MCF 10A (cell line): ENCODE measurements at places on chromosomes 4 and X.
A peak's percentile ranks its signal among the peaks of the same experiment; 100 is the strongest.

- no peak for DNase-seq
Measured at GRCh38 chr4:91035276-91035675, 908.1 kb downstream of the CCSER1 start.

- DNase-seq, result no peak
Measured at GRCh38 chr4:67456577-67457196, 88.6 kb downstream of the CENPC start.

- DNase-seq, result no peak
Measured at GRCh38 chr4:96355414-96355813, 515.5 kb downstream of the PDHA2 start.

- no peak for DNase-seq
Measured at GRCh38 chr4:88458104-88458740, 1.3 kb downstream of the HERC5 start.

GRCh38 chrX:11967986-11968869 is 170.0 kb upstream of the FRMPD4 start:
- peak; percentile 24 for DNase-seq

- no peak for DNase-seq
Measured at GRCh38 chr4:138702190-138702824, 313.3 kb upstream of the NOCT start.

- DNase-seq, result no peak
Measured at GRCh38 chr4:71231129-71232055, 107.4 kb upstream of the SLC4A4 start.

GRCh38 chr4:105246712-105247111 is 100.0 kb downstream of the TET2 start:
- DNase-seq, result no peak

- DNase-seq, result peak; percentile 59
Measured at GRCh38 chr4:10013722-10014121, 7.6 kb downstream of the SLC2A9 start.

DNA sequence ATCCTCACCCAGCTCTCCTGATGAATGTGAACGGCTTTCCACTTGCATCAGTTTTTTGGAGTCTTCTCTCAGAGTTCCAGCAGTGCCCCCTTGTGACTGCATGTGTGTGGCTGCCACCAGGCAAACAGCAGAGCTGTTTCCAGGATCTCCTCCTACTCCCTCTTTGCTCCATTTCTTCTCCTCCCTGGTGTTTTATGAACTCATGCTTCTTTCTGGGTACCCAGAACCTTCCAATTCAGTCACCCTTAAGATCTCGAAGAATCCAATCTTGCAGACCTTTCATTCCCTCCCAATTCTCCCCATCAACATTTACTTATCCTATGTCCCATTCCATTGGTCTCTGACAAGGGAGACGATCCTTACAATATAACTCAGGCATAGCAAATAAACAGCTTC is 6.8 kb upstream of the TCEANC start:
- peak; percentile 77 for DNase-seq

DNA sequence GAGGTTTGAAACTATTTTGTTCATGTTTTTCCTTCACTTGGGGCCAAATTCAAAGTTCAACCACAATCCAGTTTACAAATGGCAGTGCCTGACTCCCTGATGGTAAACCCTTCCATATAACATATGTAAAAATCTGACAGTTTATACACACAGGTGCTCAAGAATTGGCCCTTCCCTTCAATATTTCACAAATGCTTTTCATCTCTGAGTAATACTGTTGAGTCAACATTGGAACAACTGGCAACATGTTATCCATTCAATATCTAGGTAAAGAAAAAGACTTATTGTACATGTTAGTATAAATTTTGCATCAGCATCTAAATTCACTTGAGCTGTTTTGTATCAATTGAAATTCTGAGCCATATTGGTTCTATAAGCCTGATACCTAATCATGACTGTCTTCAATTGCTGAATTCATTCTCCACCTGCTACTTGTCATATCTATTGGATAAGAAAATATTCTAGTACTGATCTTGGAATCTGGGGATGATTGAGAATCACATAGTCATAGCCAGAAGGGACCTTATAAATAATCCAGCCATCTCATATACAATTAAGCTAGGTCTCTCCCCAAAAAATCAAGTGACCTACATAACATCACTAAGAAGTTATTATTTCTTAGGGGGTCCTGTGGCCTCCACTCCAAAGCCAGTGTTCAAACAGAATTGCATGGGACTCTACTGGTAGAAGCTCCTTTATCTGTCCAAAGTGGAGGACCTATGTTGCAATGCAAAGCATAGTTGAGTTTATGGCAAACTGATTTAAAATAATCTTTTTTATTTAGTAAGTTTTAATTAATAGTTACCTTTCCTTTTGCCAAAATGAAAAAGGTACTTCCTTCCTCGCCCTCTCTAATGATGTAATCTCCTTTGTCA is 61.9 kb downstream of the PRKG2 start:
- peak; percentile 25 for DNase-seq

DNA sequence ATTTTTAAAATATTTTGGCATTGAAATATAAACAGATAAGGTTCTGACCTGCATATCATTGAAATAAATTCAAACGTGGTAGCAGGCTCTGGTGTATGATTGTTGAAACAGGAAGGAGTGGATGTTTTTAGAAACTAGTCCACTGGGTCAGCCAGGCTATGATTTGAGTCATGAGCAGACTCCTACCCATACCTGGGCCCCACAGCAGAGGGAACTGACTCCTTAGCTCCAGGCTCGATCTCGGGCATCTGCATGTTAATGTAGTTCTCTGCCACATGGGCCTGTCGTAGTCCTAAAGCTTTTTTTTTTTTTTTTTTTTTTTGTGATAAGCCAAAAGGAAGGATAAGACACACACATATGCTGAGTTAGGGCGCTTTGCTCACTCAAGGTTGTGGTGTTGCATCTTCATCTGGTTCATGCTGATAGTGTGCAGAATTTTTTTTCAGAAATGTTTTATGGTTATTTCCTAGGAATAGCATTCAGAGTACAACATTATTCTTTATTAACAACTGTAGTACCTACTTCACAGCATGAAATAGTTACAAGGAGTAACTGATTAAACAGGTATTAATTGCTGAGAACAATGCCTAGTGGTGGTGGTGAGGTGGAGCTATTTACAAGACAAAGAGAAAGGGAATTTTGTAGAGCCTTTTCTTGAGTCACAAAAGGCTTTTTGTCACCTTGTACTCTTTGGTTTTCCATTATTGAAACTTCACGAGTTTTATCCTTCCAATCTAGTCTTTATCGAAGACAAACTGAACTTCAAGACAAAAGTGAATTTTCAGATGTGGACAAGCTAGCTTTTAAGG is 27.3 kb downstream of the OFD1 start:
- DNase-seq, result no peak

- no peak for DNase-seq
Measured at GRCh38 chr4:19523964-19524363, 727.7 kb upstream of the SLIT2 start.

DNA sequence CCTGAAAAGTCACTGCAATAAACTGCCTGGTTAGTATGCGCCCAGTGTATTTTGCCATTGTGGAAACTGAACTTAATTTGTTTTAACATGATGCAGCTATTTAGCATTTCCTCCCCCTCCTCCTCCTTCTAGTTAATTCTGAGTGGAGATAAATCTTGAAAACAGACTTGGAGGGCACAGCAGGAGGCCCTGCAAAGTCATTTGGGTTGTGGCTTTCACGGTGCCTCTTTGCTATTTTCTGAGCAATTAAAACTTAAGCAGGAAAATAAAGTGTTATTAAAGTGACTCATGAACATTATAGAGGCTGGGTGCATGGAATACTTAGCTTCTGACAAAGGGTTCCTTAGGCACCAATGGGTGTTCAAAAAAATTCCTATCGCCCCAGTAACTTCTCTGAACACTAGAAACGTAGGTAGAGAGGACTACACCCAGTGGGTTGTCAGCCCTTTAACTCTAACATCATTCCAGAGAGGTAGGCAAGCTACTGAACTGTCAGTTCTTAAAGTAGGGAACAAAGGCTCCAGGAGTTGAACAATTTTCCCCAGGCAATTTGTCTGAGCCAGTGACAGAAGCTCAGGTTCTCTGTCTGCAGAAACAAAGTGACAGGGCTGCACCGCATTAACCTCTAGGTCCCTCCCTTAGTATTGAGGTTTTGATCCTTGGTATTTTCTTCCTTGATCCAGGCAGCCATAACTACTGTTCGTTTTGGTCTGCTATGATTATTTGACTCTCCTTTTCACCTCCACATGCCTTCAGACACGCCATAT is 158.3 kb upstream of the KIT start:
- peak; percentile 16 for DNase-seq

- DNase-seq, result no peak
Measured at GRCh38 chr4:75630937-75631329, 605 bp upstream of the CDKL2 start.

DNA sequence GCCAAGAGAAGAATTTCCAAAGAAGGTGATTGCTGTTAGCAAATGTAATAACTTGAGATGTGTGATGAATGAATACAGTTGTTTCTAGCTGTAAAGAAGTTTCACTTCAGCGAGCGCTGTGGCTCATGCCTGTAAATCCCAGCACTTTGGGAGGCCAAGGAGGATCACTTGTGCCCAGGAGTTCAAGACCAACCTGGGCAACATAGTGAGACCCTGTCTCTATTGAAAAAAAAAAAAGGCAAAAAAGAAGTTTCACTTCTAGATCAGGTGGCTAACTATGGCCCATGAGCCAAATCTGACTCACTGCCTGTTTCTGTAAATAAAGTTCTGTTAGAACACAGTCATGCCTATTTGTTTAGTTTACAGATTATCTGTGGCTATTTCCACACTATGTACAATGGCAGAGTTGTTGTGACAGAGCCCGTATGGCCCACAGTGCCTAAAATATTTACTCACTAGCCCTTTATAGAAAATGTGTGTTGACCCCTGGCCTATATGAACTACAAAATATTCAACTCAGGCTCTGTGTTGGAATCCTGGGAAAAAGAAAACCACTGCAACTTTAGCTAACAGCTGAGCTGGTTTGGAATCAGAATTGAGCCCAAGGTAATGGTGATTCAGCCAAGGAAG is 54.1 kb upstream of the PRPS1 start:
- peak; percentile 58 for DNase-seq

DNA sequence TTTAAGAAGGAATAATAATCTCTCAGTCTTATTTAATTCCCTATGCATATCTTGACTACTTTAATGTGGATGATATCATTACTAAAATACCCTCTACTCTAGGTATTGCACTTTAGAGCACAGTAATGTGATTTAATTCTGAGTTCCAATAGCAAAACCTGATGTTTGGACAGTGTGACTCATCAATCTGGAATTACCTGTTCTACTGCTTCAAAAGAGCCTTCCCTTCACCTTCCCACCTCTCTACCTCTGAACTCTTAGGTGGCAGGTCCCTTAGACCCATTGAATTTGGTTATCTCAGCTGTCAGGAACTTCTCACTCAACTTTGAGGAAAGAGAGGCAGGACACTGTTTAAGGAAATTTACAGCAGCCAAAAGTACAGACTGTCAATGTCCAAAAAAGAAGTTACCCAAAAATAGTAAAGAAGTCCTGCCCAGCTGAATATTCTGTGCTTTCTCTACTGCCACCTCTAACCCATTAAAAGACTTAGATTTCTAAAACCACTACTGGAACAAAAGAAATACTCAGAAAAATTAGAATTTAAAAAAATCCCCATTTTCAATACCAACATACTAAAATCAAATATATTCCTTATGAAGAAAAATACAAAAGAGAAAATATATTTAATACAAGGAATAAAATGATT is 123.1 kb upstream of the GPM6A start:
- peak; percentile 34 for DNase-seq

DNA sequence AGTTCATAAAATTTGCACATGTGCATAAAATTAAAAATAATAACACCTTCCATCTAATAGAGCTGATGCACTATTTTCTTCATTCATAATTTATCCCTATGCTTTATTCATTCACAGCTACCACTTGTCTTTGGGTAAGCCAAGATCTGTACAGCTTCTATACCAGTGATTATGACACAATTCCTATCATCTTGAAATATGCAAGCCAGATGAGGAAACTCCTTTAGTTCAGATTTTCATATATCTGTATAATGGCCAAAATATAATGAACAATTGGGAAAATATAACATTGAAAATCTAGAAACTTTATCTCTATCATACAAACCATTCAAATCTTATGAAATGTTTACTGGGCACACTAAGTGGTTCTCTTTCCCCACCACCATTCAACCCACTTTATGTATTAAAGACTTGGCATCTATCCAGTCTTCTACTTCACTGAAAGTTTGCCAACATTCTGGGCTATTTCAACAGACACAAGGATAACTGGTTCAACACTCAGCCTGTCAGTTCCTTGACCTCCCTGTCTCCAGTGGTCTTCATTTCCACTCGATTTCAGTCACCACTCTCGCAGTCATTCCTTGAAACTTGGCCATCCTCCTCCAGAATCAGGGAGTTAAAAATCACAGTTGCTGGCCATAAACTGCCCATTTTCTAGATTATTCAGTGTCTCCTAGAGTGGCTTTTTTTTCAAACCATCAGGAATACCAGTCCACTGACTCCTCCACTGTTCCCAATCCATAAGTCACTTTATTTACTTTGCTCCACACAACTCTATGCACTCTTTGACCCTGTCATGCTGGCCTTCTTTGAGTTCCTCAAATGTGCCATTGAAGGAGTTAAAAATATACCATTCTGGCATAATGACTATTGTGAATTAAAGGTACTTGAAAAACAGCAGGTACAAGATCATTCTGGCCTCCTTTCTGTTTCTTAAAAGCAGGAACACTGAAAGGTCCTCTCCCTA is 85.5 kb downstream of the CAMK2D start:
- DNase-seq, result peak; percentile 70

- peak; percentile 0 for DNase-seq
Measured at GRCh38 chrX:55450259-55450658, 1.7 kb upstream of the MAGEH1 start.

DNA sequence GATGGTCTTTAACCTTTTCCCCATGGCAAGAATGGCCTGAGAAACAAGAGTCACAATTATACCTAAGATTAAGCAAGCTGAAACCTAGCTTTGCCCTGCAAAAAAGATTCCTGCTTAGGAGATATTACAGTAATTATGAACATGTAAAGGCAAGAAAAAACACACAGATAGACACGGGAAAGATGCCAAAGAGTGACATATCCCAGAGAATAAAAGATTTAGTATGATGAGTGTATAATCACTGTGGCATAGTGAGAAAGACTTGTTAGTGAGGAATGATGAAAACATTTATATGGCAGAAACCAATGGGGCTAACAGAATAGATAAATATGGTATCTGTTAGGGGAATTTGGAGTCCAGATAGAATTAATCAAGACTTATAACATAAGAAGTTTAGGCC is 29.6 kb upstream of the TASL start:
- peak; percentile 43 for DNase-seq

GRCh38 chrX:18725310-18725943 is 18.0 kb downstream of the PPEF1 start:
- no peak for DNase-seq

DNA sequence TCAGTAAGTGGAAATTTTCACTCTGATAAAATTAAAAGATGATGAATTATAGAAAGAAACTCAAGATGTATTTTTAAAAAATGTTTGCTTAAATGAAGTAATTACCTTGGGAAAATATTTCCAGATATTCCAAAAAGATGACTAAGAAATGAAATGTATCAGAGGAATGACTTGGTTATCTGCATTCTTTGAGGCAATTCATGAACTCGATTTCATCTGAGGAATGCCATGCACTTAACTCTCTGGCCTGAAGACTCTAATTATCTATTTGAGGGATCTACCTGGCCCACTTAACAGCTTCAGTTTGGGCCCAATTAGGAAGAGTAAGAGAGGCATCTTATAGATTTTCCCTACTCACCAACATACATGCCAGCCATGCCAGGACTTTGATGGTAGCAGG is 182.3 kb downstream of the INPP4B start:
- DNase-seq, result no peak

- peak; percentile 14 for DNase-seq
Measured at GRCh38 chrX:139680356-139680755, 27.6 kb downstream of the MCF2 start.
